ENCODE measurements at places on chromosomes 13 and 19.

DNA sequence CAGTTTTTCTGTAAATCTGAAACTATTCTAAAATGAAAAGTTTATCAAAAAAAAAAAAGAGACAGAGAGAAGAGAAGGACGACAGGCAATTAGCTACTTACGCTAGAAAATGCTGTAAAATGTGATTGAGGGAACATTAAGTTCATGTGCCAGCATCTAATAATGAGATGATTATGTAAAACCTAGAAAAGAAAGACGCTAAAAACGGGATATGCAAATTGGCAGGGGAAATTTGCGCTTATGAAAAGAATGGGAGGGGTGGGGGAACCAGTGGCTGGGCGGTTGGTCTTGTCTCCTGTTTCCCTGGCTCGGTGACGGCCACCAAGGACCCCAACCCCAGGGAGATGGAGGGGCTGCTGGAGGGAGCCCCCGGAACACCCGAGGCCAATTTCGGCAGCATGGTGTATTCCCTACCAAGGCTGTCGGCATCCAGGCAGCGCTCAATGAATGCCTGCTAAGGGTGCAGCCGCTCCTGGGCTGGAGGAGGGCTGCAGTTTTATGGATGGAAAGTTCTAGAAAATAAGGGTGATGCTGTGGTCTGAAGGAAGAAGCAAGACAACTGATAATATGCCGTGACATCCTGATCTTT lies 34.2 kb downstream of the GNG7 start:
- DNase-seq: no peak

DNA sequence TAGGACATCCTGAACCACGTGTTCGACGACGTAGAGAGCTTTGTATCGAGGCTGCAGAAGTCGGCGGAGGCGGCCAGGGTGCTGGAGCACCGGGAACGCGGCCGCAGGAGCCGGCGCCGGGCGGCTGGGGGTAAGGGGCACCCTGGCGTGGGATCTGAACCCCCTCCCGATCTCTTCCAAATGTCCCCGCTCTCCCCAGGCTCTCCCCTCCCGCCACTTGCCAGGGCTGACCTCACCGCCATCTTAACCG lies 6.0 kb downstream of the EPS8L1 start:
- DNase-seq: no peak

DNA sequence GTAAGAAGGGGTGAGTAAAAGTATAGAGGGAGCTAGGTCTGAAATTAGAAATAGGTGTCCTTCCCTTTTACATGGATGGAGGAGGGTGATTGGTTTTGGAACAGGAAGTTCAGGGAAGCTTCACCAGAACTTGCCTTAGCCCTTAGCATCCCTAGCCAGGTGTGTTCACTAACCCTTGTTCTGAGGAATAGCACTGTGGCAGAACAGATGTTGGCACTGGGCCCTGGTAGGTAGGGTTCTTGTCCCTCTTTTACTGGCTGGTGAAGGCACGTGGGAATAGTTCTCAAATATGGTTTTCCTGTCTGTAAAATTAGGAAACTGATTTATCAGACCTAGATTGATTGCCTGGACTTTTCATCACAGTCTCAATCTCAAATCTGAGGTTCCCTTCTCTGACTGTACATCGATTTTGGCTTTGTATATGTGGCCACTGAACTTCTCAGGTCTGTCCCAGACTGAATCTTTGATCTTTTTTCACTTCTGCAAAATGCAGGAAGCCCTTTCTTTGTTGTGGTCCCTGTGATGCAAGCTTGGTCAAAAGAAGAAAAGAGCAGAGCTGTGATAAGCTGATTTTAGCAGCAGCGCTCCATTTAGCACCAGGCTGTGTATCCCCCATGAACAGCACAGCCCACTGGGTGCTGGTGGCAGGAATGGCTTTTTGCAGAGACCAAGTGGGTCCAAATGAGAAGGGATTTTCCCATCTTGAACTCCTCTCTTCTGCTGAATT lies 86.2 kb upstream of the HTR2A start:
- DNase-seq: no peak

DNA sequence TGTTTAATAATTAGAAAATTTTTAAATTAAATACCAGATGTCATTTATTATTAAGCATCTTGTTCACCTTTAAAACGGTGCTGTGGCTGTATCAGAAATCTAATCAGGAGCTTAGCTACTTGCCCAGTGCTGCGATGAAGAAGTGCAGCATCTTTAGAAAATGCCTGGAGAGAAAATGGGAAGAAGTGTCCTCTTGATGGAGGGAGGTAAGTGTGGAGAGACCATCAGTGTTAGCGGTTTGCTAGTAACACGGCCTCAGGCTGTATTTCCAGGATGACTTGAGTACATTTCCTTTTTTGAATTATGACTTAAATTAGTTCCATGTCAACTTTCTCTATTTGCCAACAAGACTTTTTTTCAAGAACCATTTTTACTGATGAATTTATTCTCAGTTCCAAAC lies 74.1 kb downstream of the SHISA2 start:
- no peak for DNase-seq

DNA sequence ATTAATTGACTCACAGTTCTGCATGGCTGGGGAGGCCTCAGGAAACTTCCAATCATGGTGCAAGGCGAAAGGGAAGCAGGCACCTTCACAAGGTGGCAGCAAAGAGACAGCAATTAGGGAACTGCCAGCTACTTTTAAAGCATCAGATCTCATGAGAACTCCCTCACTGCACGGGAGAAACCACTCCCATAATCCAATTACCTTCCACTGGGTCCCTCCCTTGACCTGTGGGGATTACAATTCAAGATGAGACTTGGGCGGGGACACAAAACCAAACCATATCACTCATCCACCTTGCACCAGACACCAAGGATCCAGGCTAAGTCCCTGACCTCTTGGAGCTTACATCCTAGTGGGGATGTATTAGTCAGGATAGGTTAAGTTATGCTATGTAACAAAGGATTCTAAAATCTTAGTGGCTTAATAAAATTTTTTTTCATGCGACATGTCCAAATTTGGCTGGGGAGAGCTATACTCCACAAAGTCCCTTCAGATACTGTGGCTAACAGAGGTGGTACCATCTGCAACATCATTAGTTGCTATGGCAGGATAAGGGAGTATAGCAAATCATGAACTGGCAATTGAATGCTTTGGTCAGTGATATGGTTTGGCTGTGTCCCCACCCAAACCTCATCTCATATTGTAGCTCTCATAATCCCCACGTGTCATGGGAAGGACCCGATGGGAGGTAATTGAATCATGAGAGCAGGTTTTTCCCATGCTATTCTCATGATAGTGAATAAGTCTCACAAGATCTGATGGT lies 8.3 kb upstream of the FAM187B start:
- DNase-seq: no peak

DNA sequence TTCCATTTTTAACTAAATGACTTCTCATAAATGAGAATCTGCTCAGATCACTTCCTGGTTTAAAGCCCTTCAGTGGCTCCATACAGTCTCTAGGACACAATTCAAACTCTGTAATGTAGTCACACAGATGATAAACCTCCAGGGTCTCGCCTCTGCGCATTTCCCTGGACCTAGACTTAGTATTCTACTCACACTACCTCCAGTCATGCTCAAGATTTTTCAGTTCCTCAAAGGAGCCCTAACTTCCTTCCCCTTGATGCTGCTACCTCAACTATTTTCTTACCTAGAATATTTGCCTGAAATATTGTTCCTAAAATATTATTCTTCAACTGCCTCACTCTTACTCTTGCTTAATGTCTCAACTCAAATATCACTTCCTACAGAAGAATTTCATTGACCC lies 86.7 kb upstream of the TPP2 start:
- DNase-seq: no peak

DNA sequence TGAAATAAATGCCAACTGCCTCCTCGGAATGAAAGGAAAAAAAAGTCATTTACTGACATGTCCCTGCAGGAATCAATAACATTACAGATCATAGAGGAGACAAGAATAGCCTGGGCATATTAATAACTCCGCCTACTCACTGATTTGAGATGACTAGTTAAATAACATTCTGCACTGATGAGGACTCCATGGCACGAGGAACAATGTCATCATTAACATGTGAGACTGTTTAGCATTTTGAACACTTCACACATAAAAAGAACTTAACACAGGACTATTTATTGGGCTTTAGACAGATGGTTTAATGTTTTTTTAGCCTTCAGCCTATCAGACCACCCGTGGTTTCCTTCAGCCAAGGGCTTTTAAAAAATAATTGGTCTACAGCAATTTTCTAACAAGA lies 170.1 kb downstream of the OLFM4 start:
- no peak for DNase-seq

DNA sequence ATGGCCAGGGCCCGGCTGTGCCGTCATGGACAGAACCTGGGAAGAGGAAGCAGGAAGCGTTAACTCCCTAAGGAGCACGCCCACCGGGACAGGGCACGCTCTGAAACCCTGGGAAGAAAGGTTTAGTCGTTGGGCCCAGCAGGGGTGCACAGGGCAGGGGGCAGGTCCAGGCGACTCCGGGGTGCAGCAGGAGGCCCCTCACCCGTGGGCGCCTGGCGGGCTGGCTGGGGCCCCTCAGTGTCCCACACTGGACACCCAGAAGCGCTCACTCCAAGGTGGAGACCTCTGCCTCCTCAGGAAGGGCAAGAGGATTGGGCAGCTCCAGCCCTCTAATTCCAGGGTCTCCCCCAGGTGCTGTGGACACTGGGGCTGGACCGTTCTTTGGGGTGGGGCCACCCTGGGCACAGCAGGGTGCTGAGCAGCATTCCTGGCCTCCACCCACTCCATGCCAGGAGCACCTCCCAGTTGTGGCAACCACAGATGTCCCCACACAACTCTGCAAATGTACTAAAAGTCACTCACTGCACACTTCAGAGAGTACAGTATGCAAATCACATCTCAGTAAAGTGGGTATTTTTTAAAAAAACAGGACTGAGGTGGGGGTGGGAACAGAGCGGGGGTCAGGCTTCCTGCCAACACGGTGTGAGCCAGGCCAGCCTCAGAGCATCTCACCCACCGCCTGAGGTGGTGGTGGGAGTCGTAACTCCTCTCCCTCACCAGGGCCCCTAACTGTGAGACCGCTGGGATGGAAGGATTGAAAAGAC lies 35.2 kb downstream of the PIP5K1C start:
- DNase-seq: no peak

DNA sequence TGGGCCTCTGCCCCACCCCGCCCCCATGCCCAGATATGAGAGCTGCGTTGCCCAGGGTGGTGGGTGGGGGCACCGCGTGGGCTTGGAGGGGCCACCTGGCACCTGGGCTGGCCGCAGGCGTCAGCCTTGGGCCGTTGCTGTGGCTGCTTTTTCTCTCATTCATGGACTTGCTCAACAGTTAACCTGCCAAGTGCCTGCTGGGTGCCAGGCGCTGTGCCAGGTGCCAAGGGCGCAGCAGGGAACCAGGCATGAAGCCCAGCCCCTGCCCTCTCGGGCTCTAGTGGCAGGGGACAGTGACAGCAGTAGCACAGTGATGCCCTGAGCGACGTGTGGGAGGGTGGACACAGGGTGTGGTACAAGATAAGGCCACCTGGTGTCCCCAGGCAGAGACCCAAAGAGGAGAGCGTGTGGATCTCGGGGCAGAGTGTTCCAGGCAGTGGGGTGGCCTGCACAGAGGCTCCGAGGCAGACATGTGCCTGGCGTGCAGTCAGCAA lies 28.1 kb downstream of the DHX34 start:
- no peak for DNase-seq

DNA sequence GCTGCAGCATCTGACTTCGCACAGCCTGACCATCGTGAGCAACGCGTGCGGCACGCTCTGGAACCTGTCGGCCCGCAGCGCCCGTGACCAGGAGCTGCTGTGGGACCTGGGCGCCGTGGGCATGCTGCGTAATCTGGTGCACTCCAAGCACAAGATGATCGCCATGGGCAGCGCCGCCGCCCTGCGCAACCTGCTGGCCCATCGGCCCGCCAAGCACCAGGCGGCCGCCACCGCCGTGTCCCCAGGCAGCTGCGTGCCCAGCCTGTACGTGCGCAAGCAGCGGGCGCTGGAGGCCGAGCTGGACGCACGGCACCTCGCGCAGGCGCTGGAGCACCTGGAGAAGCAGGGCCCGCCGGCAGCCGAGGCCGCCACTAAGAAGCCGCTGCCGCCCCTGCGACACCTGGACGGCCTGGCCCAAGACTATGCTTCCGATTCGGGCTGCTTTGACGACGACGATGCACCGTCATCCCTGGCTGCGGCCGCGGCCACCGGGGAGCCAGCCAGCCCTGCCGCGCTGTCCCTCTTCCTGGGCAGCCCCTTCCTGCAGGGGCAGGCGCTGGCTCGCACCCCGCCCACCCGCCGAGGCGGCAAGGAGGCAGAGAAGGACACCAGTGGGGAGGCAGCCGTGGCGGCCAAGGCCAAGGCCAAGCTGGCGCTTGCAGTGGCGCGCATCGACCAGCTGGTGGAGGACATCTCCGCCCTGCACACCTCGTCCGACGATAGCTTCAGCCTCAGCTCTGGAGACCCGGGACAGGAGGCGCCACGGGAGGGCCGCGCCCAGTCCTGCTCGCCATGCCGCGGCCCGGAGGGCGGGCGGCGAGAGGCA lies 13.6 kb downstream of the C19orf25 start:
- DNase-seq: no peak

Data from stimulated activated CD4-positive, alpha-beta T cell treated with anti-CD3 and anti-CD28 coated beads, Interleukin-1b, Interleukin-23, amount 100 ng/mL, for 1 hour (primary cell).